ENCODE measurements at places on chromosomes 5 and 9. TPM values are rescaled to one million over a fixed set of nuclear protein-coding genes. Genes with fewer than 3 reads are reported as not detected.

Gene CSF1R
- not detected for total RNA-seq

Gene TCERG1
- 85.4 TPM for total RNA-seq

Gene MCIDAS
- total RNA-seq = not detected

Gene FOXD4L4
- total RNA-seq = 0.19 TPM

Gene PARP8
- 0.65 TPM for total RNA-seq

Gene SH3TC2
- total RNA-seq = 15.4 TPM

Gene FYB1
- total RNA-seq = not detected

Gene PNPLA7
- 1.1 TPM for total RNA-seq

Gene MRNIP
- total RNA-seq = 12.1 TPM

Gene SOX30
- total RNA-seq = not detected

Gene FOXD4L6
- total RNA-seq = 0.33 TPM

Gene CHSY3
- 1.3 TPM for total RNA-seq

Gene MCC
- total RNA-seq = 21.3 TPM

Gene CXCL14
- not detected for total RNA-seq

Gene TMC1
- total RNA-seq = 0.33 TPM

Gene SPATA6L
- total RNA-seq = 3.1 TPM

Gene PCDHAC2
- 0.33 TPM for total RNA-seq

Gene ELAVL2
- total RNA-seq = 1.8 TPM

Gene ERGIC1
- total RNA-seq = 139 TPM

Gene CDC20B
- total RNA-seq = 0.19 TPM

Gene FBXO38
- total RNA-seq = 72.4 TPM

Gene CMYA5
- total RNA-seq = 0.33 TPM

Gene MUSK
- not detected for total RNA-seq

Gene DPM2
- total RNA-seq = 19.6 TPM

Gene WNK2
- not detected for total RNA-seq

Gene GRM6
- total RNA-seq = not detected

Gene NOL8
- total RNA-seq = 22.5 TPM

Gene FIBCD1
- total RNA-seq = 0.29 TPM

Gene CDO1
- 0.65 TPM for total RNA-seq

Gene SPDL1
- total RNA-seq = 25.2 TPM

Gene PCDHB2
- 1.6 TPM for total RNA-seq

Gene KIAA1958
- 1.9 TPM for total RNA-seq

Data from vein endothelial cell (primary cell).